GM12878 (cell line): ENCODE measurements at places on chromosomes 11 and 22. TPM values are rescaled to one million over a fixed set of nuclear protein-coding genes. Genes with fewer than 3 reads are reported as not detected.
A peak's percentile ranks its signal among the peaks of the same experiment; 100 is the strongest.

DNA sequence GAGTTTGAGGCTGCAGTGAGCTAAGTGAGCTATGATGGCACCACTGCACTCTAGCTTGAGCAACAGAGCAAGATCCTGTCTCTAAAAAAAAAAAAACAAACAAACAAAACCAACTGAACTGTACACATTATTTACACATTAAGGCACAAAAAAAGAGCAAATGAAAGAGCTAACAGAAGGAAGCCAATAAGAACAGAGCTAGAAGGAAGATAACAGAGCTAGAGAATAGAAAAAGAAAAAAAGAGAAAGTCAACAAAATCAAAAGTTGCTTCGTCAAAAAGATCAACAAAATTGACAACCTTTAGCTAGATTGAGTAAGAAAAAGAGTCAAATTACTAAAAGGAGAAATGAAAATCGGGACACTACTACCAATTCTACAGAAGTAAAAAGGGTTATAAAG lies 25.0 kb downstream of the GUCD1 start:
- no peaks in the 10 kb centered on the region for H3K27me3 ChIP-seq
- H3K4me3 ChIP-seq: no peak overlapping the region
- H3K36me3 ChIP-seq: no peaks in the 10 kb centered on the region
- H3K27ac ChIP-seq: no peak overlapping the region
- H3K4me1 ChIP-seq: peaks cover 4% of the 10 kb centered on the region; the same call in 1 of the 2 replicates

- no peaks in the 10 kb centered on the region; the same call in 1 of the 2 replicates for H3K27me3 ChIP-seq
- DNase-seq: no peak
- no peak overlapping the region for H3K4me3 ChIP-seq
- no peaks in the 10 kb centered on the region for H3K36me3 ChIP-seq
Observed at GRCh38 chr11:36306888-36307287, 10.8 kb downstream of the PRR5L start.

- H3K36me3 ChIP-seq: no peaks in the 10 kb centered on the region
- H3K27me3 ChIP-seq: 0 out of 2 replicates have a peak, but pooled peaks cover 3% of the 10 kb centered on the region
- DNase-seq: no peak
- H3K4me1 ChIP-seq: no peaks in the 10 kb centered on the region
Observed at GRCh38 chr11:102929972-102930371, 25.6 kb downstream of the MMP13 start.

- no peaks in the 10 kb centered on the region for H3K27me3 ChIP-seq
- no peak overlapping the region for H3K27ac ChIP-seq
- no peaks in the 10 kb centered on the region for H3K36me3 ChIP-seq
Observed at GRCh38 chr11:71895961-71896360, 17.7 kb downstream of the DEFB131B start.

DNA sequence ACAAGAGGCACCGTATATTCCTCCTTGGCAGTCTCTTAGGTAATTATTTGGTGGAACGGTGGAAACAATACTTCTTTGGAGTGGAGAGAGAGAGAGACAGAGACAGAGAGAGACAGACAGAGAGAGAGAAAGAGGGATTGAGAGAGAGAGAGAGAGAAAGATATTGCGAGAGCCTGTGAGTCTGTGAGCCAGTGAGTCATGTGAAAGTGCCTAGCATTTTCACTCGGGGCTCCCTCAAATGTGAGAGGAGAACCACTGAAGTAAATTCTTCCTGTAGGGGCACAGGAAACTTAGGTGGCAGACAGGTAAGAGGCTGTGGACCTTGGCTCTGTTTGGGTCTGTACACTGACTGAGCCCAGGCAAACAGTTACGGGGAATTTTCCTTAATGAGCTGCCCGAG lies 31.6 kb upstream of the SNX19 start:
- no peaks in the 10 kb centered on the region for H3K36me3 ChIP-seq
- H3K4me3 ChIP-seq: no peak overlapping the region
- no peak for DNase-seq
- H3K27me3 ChIP-seq: no peaks in the 10 kb centered on the region
- no peak overlapping the region for H3K27ac ChIP-seq
- no peaks in the 10 kb centered on the region for H3K4me1 ChIP-seq

DNA sequence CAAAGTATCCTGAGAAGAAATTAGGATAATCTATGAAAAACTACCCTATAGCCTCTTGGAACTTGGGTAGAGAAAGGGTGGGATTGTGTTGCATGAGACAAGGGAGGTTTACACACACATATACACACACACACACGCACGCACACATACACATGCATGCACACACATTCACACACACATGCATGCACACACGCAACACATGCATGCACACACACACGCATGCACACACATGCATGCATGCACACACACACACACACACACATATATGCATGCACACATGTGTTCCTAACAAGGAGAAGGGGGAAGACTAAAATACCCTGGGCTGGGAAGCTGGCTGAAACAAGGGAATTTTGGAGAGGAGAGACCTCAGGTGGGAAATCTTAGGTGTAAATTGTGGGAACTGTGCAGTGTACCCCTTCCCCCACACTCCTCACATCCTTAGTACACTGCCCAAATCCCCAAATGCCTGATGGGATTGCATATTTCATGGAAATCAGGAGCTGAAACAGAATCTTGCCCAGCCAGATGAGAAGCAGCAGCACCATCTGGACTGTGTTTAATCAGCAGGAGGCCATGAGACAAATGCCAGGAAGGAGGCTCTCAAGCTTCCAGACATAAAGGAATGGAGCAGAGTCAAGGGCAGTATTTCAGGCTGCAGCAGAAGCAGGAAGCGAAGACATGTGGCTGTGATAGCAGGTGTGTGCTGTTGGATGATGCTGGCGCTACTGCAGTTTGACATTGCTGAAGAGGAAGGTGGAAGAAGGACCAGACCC lies 14.6 kb upstream of the POLD3 start:
- no peaks in the 10 kb centered on the region; the same call in 1 of the 2 replicates for H3K27me3 ChIP-seq
- no peak for DNase-seq
- H3K4me1 ChIP-seq: peaks cover 6% of the 10 kb centered on the region; the same call in 1 of the 2 replicates
- H3K36me3 ChIP-seq: no peaks in the 10 kb centered on the region
- no peak overlapping the region for H3K4me3 ChIP-seq
- H3K27ac ChIP-seq: no peak overlapping the region

DNA sequence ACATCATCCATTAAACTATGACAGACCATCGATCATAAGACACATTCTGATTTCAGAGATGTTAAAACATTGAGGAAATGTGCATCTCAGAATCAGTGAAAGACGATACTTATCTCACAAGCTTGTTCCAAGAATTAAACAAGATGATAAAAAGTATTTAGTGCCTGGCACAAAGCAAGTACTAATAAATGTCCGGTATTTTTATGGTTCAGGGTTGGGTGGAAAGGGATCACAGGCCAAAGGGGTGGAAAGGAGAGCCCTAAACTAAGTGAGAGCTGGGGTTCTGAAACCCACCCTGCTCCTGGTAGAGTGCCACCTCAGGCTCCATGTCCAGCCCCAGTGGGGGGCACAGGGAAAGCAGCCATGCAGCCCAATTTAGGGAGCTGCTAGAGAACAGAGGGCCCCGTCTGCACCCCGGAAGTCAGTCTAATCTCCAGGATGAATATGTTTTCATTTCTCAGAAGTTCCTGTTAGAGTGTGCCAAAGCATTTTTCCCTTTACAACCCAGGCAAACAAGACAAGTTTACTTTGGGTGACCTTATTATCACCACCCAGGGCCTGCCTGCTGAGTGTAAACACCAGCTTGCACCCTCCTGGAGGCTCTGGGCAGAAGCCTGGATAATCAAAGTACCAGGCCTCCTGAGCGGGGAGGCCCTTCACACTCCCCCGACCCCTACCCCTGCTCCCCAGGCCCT lies 3.8 kb upstream of the CREB3L1 start:
- H3K4me3 ChIP-seq: no peak overlapping the region
- no peak overlapping the region for H3K27ac ChIP-seq
- H3K27me3 ChIP-seq: 0 out of 2 replicates have a peak, but pooled peaks cover 5% of the 10 kb centered on the region
- no peaks in the 10 kb centered on the region for H3K36me3 ChIP-seq
- peaks cover 15% of the 10 kb centered on the region for H3K4me1 ChIP-seq

DNA sequence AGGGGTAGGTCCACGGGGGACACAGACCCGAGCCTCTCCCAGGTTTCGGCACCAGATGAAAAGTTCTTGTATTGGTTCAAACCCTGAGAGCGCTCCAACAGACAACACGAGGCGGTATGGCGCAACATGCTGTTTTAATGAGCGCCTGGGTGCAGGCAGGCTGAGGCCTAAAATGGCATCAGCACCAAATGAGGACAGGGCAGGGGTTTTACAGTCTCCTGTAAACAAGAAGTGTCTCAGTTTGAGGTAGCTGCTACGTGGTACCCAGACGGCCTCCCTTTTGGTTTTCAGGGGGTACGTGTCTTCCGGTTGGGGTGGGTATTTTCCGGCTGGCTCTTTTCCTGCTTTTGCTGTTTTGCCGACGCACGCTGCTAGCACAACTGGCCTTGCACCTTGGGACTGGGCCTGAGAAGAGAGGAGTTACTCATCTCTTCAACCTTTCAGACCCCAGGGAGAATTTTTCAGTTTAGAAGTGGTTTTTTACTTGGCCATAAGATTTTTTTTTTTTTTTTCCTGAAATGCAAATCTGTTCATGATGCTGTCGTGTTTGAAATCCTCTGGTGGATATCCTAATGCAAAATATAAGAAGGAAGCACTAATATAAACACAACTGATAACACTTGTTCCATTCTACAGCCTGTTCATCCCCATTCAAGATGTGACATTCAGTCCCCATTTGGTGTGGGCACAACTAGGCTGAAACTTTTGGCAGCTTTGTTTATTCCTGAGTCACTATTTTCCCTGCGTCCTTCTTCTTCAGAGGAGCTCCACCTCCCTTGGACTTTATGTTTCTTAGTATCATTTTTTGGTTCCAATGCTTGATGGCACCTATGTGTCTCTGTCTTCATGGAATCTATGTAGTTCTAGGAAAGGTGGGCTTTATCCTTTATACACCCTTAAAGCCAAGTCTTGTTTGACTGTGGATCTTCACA lies 6.5 kb downstream of the PPFIBP2 start:
- no peaks in the 10 kb centered on the region for H3K36me3 ChIP-seq
- DNase-seq: peak; percentile 89
- H3K27me3 ChIP-seq: no peaks in the 10 kb centered on the region
- H3K4me3 ChIP-seq: peak overlapping the region; percentile 92

DNA sequence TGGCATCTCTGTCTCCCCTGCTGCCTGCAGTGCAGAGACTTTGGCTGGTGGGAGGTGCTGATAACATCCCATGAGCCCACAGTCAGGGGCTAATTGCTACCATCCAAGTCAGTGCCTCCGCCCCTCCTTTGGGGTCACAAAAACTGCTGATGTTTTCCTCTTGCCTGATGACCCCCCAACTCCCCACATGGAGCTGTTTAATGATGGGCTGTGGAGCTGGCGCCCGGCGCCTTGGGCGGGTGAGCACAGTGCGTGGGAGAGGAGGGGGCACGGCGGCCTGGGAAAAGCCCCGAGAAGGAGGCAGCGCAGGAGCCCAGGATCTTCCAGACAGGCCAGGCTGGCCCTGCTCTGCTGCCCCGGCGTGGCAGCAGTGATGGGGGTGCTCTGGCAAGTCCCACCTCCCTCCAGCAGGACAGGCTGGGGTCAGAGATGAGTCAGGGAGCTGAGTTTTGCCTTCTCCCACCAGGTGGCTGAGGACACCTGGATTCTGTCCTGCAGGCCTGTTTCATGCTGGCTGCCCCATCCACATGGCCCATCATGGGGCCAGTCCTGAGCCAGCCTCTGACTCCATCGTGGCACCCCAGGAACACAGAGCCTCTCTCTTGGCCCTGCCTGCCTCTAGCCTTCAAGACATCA lies 43.8 kb downstream of the NECTIN1 start:
- H3K36me3 ChIP-seq: no peaks in the 10 kb centered on the region
- DNase-seq: no peak
- H3K27me3 ChIP-seq: no peaks in the 10 kb centered on the region
- H3K4me1 ChIP-seq: peaks cover 5% of the 10 kb centered on the region
- no peak overlapping the region for H3K4me3 ChIP-seq

DNA sequence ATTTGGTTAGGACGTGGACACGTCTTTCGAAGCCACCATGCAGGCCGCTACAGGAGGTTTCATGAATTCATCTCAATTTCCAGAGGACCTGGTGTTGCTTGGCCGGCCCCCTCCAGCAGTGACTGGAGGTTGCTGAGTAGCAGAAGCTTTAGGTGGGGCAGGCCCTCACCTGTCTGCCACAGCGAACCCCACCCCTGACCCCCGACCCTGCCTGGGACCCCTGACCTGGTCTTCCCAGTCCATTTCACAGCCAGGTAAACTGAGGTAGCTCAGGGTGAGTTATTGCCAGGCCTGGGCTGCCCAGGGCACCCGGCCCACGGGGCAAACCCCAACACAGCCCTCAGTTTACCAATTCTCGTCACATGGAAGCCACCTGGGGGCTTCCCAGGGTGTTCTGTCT lies 39.1 kb upstream of the SMIM38 start:
- H3K36me3 ChIP-seq: no peaks in the 10 kb centered on the region
- no peaks in the 10 kb centered on the region for H3K4me1 ChIP-seq
- no peak overlapping the region for H3K4me3 ChIP-seq
- DNase-seq: no peak
- no peaks in the 10 kb centered on the region; the same call in 1 of the 2 replicates for H3K27me3 ChIP-seq
- H3K27ac ChIP-seq: no peak overlapping the region

The OR52N4 gene
- total RNA-seq: 0.37 and 0.41 TPM in 2 replicates

The PLA2G6 gene
- total RNA-seq: 16.7 and 23.2 TPM in 2 replicates

The SYCE3 gene
- not detected in 2 replicates for total RNA-seq

The TMEM132A gene
- 16.0 and 25.0 TPM in 2 replicates for total RNA-seq

The NNMT gene
- total RNA-seq: not detected in 2 replicates

The KCNA4 gene
- total RNA-seq: not detected in 2 replicates

The PARVG gene
- 91.3 and 95.7 TPM in 2 replicates for total RNA-seq

The OR4D5 gene
- total RNA-seq: not detected in 2 replicates

The POU2F3 gene
- total RNA-seq: 0.21 and 0.36 TPM in 2 replicates

The CECR2 gene
- total RNA-seq: 0.08 and 0.13 TPM in 2 replicates

The FAT3 gene
- 0.13 TPM in 1 of 2 replicates, not detected in the other for total RNA-seq
